ENCODE measurements at places on chromosomes 6 and 20.

GRCh38 chr20:31856516-31856915 is 11.1 kb upstream of the FOXS1 start:
- no peak for DNase-seq

- DNase-seq = no peak
Measured at GRCh38 chr6:155654474-155654873, 198.8 kb upstream of the NOX3 start.

- DNase-seq = no peak
Measured at GRCh38 chr6:40947876-40948526, 91.0 kb downstream of the UNC5CL start.

DNA sequence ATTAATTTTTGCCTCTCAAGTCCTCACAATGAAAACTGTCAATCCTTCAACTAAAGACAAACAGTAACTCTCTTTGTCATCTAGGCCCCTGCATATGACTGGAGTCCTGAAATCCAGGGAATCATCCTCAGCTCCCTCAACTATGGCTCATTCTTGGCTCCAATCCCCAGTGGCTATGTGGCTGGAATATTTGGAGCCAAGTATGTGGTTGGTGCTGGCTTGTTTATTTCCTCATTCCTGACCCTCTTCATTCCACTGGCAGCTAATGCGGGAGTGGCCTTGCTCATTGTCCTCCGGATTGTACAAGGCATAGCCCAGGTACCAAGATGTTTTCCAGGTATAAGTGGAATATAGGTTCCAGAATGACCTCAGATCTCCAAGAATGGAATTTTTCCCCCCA is 15.4 kb downstream of the SLC17A4 start:
- DNase-seq = no peak

DNA sequence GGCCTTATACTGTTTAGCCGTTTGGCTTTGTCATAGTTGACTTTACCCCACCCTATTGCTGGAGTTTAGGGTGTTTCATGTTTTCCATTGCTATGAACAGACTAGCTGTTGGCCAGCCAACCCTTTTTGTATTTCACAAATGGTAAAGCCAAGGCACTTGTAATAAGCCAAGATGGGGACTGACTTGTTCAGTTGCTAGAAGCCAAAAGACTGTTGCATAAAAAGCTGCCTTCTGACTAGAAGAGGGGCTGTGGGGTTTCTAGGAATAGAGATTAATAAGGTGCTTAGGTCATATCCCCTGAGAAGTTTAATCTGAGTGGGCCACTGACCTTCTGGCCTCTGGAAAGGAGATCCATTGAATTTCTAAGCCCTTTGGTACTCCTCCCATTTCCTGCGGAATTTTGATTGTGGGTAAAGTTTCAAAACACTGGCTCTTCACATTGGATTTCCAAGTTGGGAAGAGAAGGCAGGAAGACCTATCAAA is 211.1 kb downstream of the PLCB4 start:
- no peak for DNase-seq
